Osteoblast (primary cell): ENCODE measurements at places on chromosomes 1 and 21. TPM values are rescaled to one million over a fixed set of nuclear protein-coding genes. Genes with fewer than 3 reads are reported as not detected.

Gene ZBTB8A
- total RNA-seq, result 9.8 and 10.6 TPM in 2 replicates

GRCh38 chr1:203572134-203572625, 54.5 kb upstream of the ATP2B4 start:
- peak; percentile 71 for DNase-seq

GRCh38 chr1:227218870-227219573, 99.3 kb downstream of the CDC42BPA start:
- DNase-seq, result no peak

DNA sequence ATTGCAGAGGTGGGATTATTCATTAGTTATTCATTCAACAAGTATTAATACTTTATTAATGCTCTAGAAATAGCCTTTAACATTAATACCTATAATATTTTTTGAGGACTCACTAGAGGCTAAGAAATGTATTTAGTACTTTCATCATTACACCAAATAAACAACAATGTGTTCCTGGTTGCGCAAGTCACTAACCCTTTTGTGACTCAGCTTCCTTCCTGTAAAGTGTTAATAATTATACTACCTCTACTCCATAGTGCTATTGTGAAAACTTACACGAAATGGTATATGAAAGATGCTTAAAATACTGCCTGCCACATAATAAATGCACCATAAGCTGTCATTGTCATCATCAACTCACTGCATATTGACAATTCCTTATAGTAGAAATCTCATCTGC, 431.0 kb downstream of the DPYD start:
- DNase-seq, result no peak

DNA sequence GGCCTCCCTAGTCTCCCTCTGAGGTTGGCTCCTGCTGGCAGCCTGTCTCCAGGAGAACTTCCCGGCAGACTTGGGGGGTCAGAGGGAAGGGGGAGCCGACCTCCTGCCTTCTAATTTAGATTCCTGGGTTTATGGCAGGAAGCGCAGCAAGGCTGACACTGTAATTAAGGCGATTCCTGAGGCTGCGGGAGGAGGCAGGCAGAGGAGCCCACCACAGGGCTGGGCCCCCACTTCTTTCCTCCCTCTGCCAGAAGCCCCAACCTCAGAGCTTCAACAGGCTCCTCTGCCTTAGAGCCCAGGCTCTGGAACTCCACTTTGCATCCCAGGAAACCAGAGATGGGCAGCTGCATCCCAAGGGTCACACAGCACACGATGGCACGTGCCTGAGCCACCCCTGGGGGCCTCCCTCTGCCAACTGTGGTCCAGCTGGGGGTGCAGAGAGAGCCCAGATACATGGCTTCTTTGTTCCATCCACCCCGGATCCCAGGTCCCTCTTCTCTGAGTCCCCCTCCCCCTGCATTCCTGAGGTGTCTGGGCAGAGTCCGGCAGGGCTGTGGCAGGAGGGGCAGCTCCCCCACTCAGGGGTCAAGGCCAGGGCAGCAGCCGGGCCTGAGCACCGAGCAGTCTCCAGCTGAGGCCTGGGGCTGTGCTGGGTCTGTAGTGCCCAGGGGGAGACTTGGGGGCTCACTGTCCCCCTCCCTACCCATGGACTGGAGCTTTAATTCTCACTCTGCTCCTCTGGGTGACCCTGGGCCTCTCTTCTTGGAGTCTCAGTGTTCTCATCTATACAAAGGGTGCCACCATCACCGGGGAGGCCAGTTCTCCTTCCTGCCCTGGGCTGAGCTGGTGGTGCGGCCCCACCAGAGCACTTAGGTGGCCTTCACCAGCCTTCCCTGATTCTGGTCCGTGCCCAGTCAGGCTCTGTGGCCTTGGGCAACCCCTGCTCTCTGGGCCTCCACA, 39.4 kb upstream of the FAM131C start:
- peak; percentile 87 for DNase-seq

GRCh38 chr1:200737647-200738291, 924 bp upstream of the CAMSAP2 start:
- peak; percentile 57 for DNase-seq
